ENCODE measurements at places on chromosomes 13 and 19.

DNA sequence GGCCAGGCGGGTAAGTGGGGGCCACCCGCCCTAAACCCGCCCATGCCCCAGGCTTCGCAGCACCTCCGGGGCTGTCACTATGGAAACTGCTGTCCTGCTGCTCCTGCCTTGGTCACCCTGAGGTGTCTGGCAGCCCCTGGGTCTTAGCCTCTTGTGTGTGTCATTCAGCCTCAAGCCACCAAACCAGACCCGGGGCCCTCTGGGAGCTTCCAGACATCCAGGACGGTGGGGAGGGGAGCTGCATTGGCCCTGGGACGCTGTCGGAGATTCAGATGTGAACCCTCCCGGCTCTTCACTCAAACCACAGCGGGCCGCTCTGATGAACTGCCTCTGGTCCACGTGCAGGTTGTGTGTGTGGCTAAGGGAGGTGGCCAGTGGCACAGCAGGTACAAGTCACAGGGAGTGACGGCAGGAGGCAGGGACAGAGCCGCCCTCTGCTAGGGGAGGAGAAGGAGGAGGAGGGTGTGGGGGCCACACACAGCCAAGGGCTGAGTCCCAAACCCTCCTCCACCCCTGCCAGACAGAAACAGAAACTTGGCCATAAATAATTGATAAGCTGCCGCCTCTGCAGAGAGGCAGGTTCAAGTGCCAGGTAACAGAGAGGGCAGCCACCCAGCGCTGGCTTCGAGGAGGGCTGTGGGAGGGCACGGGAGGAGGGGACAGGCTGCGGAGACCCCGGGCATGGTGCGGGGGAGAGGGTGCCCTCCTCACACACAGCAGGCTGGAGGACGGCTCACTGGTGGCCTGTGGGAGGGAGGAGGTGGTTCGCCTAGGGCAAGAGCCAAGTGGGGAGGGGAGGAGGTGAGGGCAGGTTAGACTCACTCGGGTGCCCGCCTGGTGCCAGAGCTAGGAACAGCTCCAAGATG is 8.0 kb downstream of the NANOS3 start:
- DNase-seq, result no peak

DNA sequence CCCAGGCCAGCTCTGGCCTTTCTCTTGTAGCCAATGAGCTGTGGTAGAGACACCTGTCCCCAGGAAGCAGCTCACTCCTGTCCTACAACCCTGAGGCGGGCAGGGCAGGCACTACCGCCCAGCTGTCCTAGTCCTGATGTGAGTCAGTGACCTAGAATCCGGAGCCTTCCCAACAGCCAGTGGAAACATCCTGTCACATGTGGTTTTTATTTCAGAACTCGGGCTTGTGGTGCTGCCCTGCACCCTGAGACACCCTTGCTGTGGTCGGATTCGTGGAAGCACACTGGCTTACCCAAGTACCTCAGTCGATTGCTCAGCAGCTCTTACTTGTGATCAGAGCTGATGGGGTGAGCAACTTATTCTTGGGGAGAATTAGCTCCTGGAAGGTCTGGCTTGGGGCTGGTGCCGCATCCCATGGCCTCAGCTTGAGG is 83.6 kb upstream of the ARHGEF7 start:
- DNase-seq, result peak; percentile 75

- no peak for DNase-seq
Measured at GRCh38 chr13:114012141-114012540, 38.3 kb upstream of the C13orf46 start.

DNA sequence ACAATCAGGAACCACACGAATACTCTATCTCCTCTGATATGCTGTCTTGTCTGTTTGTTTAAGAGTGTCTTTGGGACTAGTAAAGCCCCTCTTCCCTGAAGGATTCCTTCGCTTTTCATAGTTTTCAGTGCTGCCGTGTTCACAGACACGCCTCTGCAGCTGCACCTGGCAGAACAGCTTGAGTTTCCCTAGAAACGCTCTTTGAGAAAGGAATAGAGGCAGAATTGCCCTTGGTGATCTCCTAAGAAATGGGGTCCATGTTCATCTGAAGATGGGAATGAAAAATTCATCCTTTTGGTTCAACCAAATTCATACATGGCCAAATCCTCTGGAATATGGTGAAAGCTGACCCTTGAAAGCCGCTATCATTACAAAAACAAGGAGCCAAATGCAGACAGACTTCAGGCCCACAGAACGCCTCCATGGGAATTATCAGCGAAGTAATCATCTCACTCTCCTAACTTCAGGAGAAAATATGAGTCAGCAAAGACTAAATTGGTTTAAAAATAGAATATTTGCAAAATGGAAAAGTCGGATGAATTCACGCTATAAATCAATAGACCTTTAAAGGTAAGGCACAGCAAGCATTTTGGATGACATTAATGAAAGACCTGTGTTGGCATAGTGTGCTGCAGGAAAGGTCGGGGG is 5.5 kb downstream of the SACS start:
- no peak for DNase-seq

- DNase-seq, result no peak
Measured at GRCh38 chr19:50171752-50172151, 8.7 kb upstream of the IZUMO2 start.

DNA sequence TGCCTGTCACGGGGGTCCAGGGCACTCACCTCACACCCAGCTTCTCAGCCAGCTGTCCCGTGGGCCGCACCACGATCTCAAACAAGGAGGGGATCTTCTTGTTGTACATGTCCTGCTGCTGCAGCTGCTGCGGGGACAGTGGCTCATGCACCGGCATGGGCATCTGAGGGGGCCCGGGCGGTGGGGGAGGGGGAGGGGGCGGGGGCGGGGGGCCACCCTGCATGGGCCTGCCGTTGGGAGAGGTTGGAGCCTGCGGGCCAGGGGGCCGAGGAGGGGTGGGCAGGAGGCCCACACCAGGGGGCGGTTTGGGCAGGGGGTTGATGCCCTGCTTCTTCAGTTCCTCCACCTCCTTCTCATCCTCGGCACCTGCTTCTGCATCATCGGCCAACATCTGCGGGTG is 23.9 kb upstream of the TMEM160 start:
- no peak for DNase-seq

- no peak for DNase-seq
Measured at GRCh38 chr13:98974053-98974452, 3.8 kb downstream of the DOCK9 start.

- no peak for DNase-seq
Measured at GRCh38 chr19:14107581-14108461, 9.7 kb downstream of the PRKACA start.

- DNase-seq, result no peak
Measured at GRCh38 chr13:40502236-40502635, 164.2 kb downstream of the FOXO1 start.

GRCh38 chr13:29164116-29164515 is 344.0 kb downstream of the MTUS2 start:
- no peak for DNase-seq

GRCh38 chr19:53504885-53505284 is 33.1 kb upstream of the ZNF331 start:
- no peak for DNase-seq

- DNase-seq, result no peak
Measured at GRCh38 chr13:59422646-59423045, 741.1 kb downstream of the DIAPH3 start.
